Activated T-helper 1 cell treated with anti-CD3 and anti-CD28 coated beads, Interleukin-2, amount 50 U/mL, for 16 hours (primary cell): ENCODE measurements at places on chromosomes 2 and 18.

- no peak for DNase-seq
Observed at GRCh38 chr2:191847764-191848163, 876 bp upstream of the CAVIN2 start.

GRCh38 chr2:211688196-211688595, 850.4 kb downstream of the ERBB4 start:
- no peak for DNase-seq

DNA sequence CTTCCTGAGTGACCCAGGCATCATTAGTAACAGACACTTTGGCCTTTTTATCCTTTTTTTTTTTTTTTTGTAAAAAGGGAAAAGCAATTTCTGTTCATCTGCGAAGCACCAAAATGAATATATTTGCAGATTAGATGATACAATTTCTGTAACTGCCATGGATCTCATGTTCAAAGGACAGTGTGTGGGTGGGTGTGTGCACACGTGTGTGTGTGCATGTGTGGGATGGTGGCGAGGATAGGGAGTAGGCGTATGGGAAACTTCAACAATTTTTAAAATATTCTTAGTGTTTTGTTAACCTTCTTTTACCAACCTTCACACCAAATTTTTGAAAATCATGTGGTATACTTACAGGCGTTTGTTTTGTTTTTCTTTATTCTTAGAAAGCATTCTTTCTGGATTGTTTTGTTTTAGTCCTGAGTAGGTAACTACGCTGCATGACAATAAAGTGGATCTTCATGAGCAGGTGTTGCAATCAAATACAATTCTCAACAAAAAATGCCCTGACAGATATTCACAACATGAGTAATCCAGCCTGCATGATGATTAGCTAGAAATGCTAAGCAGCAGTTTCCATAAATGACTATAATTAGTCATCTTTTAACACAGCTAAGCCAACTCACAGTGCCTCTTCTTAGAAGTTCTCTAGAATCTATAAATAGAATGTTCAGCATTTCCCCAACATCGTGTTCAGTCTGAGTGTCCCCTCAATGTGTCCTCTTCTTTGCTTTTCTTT, 53.5 kb upstream of the RMDN2 start:
- no peak for DNase-seq

GRCh38 chr2:106296182-106296815, 102.2 kb upstream of the UXS1 start:
- DNase-seq, result no peak

- DNase-seq, result no peak
Observed at GRCh38 chr2:201908901-201909300, 102.6 kb downstream of the CDK15 start.

GRCh38 chr18:79373736-79374135, 22.0 kb upstream of the NFATC1 start:
- DNase-seq, result no peak

GRCh38 chr18:56314396-56314795, 324.0 kb downstream of the TXNL1 start:
- DNase-seq, result no peak

DNA sequence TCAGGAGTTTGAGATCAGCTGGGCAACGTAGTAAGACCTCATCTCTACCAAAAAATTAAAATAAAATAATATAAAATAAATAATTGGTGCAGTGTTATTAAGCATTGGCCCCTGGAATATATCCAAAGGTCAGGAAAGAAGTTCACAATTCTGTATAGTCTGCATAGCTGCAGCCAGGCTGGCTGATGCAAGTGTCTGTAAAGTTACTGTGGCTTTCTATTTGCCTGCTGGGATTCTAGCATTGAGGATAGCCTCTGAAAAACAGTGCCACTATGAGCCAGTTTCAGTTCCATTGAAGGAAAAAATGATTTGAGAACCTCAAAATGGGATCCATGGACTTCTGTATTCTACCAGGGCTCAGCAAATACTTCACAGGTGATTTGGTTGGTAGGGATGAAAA, 208.6 kb downstream of the PARD3B start:
- no peak for DNase-seq

DNA sequence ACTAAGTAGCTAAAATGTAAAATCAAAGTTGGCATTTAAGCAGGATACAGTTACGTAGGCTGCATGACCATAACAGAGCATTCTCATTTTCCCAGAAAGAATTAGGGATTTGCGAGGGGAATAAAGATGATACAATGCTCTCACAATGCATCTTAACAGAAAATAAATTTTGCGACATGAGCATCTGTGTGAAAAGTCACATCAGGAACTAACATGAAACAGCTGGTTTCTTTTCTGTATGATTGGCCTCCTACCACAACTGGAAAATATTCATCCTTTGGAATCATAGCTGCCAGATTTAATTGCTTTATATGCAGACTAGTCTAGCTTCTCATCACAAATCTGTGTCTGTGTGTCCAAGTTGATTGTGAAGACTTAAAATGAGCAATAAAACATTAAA, 66.0 kb downstream of the KCTD18 start:
- no peak for DNase-seq

- DNase-seq, result no peak
Observed at GRCh38 chr2:225184948-225185347, 142.7 kb upstream of the DOCK10 start.

GRCh38 chr2:58268685-58269084, 27.6 kb upstream of the FANCL start:
- no peak for DNase-seq

- no peak for DNase-seq
Observed at GRCh38 chr2:137207030-137207429, 441.7 kb downstream of the THSD7B start.

DNA sequence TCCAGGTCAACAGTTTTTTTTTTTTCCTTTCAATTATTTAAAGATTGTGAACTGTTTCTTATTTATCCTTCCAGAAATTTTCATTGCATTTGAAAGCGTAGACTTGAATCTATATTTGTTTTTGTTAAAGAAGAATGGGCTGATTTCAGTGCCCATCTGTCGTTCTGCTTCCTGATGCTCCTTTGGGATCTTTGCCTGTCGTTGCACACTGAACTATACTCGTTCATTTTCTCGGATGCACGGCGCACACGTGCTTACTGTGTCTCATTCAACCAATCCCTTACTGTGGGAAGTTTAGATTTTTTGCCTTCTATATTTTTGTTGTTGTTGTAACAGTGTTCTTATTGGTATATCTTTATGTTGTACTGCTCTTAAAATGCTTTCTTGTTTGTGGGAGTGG, 149.7 kb downstream of the VAPA start:
- DNase-seq, result no peak
